Cortex of kidney (tissue), 1 donor: ENCODE measurements at places on chromosomes 6 and 20.

GRCh38 chr6:169452117-169452868 lies 198.6 kb upstream of the THBS2 start:
- no peak for DNase-seq

GRCh38 chr6:14743474-14744211 lies 502.2 kb upstream of the JARID2 start:
- no peak for DNase-seq

GRCh38 chr6:54876365-54876764 lies 29.8 kb downstream of the FAM83B start:
- DNase-seq = no peak

DNA sequence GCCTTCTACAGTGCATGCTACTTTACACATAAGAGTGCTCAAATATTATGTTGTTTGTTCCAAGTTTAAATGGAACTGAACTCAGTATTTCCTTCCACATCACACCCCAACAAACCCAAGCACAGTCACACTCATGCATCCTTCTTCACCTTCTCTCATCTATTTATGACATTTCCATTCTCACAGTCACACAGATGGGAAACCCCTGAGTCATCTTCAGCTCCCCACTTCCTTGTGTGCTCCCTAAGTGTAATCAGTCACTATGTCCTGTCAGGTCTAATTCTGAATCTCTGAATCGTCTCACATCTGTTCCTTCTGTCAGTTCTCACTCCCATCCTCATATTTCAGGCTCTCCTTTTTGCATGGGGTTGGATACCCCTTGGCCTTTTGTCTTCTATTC lies 96.0 kb downstream of the RIMS1 start:
- no peak for DNase-seq

DNA sequence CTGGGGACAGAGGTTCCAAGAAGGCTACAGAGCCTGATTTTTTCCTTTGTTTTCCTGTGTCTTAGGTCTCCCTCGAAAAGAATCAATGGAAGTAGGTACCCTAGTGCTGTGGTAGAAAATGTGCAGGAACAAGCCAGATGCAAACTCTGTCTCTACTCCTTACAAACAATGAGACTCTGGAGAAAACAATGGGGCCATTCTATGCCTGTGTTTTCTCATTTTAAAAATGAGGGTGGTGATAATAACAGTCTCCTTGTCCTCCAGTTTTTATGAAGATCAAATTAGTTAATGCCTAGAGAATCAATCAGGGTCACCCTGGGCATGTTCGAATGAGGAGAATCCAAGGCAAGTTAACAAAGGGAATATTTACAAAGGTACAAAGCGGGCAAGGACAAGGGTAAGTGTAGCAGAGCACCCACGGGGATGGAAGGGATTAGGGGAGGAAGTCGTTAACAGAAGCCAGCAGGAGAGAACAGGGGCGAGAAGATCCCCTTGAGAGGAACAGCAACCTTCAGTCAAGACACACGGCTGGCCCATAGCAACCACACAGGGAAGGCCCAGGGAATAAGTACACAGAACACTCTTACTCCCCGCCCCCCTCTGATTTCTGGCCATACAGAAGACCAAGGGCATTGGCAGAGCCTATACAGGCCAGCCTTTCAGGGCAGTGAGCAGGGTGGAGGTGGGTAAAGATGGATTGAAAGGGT lies 342.8 kb downstream of the PTPRT start:
- no peak for DNase-seq
